Peyer's patch (tissue), 4 donors: ENCODE measurements at places on chromosomes 3 and 15. TPM values are rescaled to one million over a fixed set of nuclear protein-coding genes. Genes with fewer than 3 reads are reported as not detected.

GRCh38 chr3:111761309-111761795 lies 97.7 kb upstream of the PHLDB2 start:
- no peak for DNase-seq

- DNase-seq: no peak
Measured at GRCh38 chr15:89823836-89824606, 9.4 kb upstream of the ANPEP start.

GRCh38 chr3:89697321-89697916 lies 590.0 kb downstream of the EPHA3 start:
- DNase-seq: peak; percentile 61

DNA sequence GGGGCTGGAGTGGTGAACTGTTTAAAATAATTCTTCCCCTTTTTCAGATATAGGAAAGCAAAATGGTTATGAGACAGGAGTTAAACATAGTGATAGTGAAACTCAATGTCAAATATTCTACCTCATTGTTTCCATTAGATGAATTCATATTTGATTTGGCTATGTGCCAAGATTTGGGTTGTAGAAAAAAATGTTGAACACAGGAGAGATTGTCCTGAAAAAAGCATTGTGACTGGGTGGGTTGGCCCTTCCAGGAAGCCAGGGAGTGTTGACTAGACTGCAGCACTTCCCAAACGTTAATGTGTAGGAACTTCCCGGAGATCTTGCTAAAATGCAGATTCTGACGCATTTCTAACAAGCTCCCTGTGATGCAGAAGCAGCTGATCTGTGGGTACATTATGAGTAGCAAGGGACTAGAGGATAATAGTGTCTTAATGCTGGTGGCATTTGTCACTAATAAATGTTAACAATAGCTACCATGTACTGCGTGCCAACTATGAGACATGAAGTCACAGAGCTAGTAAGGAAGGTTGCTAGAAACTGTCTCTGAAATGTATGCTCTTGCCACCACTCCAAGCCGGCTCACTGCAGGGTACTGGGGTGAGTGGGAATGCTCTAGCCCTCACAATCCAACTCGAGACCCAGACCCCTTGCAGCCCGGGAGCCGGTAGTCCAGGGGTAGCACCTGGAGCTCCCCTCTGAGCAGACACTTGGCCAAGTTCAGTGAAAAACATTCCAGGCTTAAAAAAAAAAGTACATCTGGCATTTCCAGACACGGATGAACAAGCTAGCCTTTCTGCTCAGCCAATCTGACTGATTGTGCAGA lies 120.6 kb downstream of the CD47 start:
- DNase-seq: no peak

DNA sequence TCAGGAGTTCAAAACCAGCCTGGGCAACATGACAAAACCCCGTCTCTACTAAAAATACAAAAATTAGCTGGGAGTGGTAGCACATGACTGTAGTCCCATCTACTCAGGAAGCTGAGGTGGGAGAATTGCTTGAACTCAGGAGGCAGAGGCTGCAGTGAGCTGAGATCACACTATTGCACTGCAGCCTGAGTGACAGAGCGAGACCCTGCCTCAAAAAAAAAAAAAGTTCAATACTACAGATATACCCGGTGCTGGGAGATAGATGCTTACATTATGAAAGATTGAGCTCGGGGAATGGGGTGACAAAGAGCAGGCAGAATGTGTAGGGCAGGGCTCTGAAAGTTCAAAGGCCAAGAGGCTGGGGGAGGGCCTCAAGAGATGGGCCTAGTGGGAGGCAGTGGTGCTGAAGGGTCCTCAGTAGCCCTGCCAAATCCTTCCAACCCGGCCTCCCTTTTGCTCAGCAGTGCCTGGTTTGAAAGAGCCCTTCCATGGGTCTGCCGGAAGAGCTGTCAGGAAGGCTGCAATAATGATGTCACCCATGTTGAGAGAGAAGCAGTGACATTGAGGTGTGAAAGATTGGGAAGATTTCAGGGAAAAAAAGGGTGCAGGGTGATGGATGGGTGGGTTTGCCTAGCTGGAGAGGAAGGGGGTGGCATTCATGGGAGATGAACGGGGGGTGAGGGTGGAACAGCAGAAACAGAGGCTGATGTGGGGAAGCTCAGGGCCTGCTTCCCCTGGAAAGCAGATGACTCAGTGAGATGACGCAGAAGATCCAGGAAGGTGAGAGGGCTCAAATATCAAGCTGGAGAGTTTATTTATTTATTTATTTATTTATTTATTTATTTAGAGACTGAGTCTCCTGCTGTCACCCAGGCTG lies 20.0 kb upstream of the IREB2 start:
- no peak for DNase-seq

GRCh38 chr15:88430051-88430450 lies 37.1 kb downstream of the MRPL46 start:
- DNase-seq: no peak

- DNase-seq: peak; percentile 33
Measured at GRCh38 chr3:38026856-38027255, 2.6 kb downstream of the PLCD1 start.

DNA sequence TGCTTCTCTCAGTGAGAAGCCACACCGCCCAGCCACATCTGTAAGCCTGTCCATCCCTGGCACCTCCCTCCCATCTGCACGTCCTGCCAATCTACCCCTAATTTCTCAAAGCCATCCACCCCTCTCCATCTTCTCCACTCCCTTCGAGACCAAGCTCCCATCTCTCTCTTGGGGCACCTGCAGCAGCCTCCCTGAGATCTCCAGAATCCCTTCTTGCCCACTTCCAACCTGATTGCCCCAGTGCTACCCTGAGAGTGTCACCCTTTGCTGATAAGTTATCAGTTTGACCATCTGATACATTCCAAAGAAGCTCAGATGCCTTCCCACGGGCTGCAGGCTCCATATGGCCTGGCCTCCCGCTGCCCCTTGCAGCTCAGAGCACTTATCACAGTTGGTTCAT lies 496.1 kb downstream of the SHQ1 start:
- peak; percentile 24 for DNase-seq

DNA sequence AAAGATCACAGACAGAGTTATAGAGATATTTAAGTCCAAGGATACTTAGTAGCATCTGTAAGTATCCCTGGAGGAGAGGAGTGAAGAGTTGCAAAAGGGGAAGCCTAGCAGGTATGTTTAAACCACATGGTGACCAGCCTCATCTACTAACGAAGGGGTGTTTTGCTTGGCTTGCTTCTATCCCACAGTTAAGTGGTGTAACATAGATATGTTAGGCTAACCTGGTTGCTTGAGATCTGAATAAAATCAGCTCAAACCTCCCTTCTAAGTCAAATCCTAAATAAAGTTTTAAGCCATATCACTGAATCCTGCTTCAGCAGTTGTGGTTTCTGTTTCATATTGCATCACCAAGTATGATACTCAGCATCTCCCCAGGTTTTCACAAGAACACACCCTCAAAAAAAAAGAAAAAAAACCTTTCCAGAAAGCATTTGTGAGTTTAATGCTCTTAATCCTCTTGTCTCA lies 880.2 kb downstream of the ROBO1 start:
- no peak for DNase-seq

DNA sequence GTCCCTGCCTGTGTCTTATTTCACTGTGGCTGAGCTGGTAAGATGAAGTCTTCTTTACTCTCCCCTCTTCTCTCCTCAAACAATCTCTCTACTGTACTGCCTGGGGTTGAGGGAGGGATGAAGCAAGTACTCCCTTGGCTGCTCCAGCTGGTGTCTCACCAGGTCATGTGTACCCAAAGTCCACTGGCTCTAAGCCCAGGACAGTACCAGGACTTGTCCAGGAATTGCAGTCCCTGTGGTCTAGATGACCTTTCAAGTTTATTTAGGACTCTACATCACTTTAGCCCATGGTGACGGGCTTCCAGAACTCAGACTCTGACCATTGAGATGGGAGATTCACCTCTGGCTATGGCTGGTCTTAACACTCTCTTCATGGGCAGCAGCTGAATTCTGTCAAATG lies 17.5 kb upstream of the SLC27A2 start:
- DNase-seq: no peak

DNA sequence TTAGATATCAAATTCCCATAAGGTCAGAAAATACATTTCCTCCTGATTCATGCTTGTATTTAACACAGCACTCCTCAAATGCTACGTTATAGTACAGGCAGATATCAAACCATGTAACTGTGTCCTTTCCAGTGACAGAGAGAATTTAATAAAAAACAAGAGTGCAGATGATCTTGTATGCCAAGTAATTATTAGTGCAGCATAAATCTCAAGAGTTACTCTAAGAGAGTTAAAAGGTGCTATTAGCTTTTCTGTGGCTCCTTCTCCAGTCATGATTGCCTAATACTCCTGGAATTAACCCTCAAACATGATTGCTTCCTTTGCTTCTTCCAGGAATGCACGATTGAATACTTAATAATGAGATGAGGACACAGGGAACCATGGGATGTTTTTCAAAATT lies 413.0 kb upstream of the DPH6 start:
- DNase-seq: no peak

- DNase-seq: peak; percentile 76
Measured at GRCh38 chr15:85581495-85581894, 201.1 kb downstream of the AKAP13 start.

GRCh38 chr3:50089609-50089945 lies 858 bp downstream of the RBM5 start:
- DNase-seq: no peak

DNA sequence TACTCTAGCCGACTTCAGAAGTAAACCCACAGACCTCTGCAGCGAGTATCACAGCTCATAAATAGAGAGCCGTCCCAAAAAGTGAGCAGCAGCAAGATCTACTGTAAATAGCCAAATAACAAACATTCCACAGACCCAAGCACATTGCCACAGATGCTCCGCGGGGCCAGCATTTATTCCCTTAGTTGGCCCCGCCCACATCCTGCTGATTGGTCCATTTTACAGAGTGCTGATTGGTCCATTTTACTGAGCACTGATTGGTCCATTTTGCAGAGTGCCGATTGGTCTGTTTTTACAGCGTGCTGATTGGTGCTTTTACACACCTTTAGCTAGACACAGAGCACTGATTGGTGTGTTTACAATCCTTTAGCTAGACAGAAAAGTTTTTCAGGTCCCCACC lies 17.3 kb upstream of the GABRB3 start:
- DNase-seq: no peak

DNA sequence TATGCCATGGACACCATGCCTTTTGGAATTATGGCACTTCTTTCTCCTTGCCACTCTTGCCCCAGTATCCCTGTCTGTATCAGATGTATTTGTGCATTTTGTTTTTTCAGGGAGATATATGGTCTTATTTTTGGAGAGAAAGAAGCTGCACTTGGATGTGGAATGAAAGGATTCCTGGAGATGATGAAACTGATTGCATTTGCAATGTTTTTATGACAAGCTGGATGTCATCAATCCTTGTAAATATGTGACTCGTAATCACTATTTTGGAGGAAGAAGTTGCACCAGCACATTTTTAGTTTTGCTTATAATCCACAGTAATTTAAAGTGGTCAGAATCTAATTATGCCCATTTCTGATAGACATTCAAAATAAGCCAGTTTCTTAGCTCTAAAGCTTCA lies 165.0 kb downstream of the NR1D2 start:
- no peak for DNase-seq

DNA sequence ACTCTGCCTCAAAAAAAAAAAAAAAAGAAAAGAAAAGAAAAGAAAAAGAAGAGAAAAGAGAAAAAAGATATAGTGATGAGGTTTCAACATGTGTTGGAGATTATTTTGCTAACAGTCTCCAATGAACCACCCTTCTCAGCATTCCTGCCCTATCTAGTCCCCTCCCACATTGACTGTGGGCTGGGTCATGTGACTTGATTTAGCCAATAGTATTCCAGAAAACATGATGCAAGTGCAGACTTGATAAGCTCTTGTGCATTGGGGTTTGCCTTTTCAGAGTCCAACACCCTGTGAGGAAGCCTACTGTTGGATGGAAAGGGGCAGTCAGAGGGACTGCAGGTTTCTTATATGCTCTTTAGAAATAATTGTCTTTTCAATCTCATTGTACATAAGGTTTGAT lies 37.8 kb upstream of the MED12L start:
- DNase-seq: no peak

- DNase-seq: no peak
Measured at GRCh38 chr15:64284042-64284441, 71.9 kb downstream of the CSNK1G1 start.

DNA sequence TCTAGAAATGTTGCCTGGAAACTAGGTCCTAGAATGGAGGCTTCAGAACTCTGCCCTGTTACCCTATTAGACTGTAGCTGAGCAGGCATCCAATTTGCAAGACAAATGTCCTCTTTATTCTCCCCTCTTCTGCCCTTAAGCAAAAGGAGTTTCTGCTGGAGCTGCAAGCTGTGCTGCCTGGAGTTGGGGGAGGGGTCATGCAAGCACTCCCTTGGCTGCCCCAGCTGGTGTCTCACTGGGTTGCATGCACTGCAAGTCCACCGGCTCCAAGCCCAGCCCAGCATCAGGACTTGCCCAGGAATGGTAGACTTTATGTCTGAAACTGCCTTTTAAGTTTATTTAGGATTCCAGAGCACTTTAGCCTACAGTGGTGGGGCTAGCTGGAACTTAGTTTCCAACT lies 15.7 kb upstream of the RBP2 start:
- no peak for DNase-seq

DNA sequence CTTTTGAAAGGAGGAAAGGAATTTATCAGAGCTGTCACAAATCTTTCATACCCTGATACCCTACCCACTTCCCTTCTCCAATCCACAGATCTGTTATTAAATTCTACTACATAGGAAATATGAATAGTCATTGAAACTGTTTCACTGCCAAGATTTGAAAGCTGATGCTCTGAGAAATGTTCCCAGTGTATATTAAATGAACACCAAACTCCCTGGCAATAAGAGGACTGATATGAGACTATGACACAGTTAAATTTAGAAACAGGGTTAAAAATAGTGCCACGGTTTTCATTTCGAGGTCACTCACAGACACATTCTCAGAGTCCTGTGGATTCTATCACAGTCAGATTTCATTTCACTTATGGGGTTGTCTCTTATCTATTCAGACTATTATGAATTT lies 27.2 kb upstream of the GBE1 start:
- no peak for DNase-seq

Gene SI
- 1,142 TPM for total RNA-seq

Gene TYRO3
- 4.5 TPM for total RNA-seq

Gene MNS1
- total RNA-seq: 1.3 TPM

Gene ITIH1
- total RNA-seq: not detected

Gene MRPL3
- 68.5 TPM for total RNA-seq

Gene KLHL40
- total RNA-seq: not detected

Gene ESYT3
- 0.35 TPM for total RNA-seq

Gene ST3GAL6
- 3.4 TPM for total RNA-seq

Gene GPR62
- not detected for total RNA-seq

Gene ACVR2B
- total RNA-seq: 4.9 TPM

Gene TFRC
- 112 TPM for total RNA-seq

Gene PLA2G4B
- total RNA-seq: 13.2 TPM

Gene PAQR5
- total RNA-seq: 26.8 TPM

Gene NEK10
- total RNA-seq: 4.0 TPM
